ENCODE measurements at places on chromosomes 2 and 18.
A peak's percentile ranks its signal among the peaks of the same experiment; 100 is the strongest.

GRCh38 chr2:161796192-161796591, 172.0 kb downstream of the SLC4A10 start:
- DNase-seq: peak; percentile 10

DNA sequence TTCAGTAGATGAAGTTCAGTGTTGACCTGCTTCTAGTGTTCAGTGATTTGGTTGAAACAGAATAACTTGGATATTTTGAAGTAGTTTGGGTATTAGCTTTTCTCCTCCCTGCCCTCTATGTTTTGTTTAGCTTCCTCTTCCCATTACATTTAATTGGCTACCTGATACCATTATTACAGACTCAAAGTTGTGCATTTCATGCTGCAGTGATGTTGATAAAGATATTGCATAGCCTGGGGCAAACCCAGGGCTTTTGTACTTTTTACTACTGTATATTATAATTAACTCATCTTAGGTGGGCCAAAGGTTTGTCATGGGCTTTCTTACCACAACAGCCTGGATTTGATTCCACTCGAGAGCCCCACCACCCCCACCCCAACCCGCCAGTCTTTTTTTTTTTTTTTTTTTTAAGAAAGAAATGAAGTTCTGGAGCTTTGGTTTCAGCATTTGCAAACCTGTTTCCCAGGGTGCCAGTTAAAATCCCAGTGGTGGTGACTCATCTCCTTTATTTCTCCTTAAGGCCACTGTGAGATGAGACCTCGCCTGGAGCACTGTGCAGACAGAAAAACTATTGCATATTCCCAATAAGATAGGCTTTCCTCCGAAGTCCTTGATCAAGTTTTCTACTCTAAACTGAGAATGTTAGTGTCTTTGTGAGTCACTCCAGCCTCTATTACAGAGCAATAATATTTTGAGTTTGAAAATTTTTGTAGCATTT, 393.7 kb upstream of the FANCL start:
- no peak for DNase-seq

DNA sequence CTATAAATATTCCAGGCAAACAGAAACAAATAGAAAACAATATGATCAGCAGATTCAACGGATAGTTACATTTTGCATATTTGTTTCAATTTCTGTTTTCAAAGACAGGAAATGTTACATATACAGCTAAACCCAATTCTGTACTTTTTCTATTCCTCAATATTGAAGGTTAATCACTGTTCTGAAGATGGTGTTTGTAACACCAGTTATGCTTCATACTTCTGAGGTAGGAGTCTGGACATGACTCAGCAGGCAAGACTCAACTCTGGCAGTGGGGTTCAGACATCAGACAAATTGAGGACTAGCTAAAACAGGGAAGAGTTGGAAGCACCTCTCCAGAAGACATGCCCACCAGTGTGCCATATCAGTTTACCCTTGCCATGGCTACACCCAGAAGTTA, 16.6 kb downstream of the SERPINB13 start:
- peak; percentile 67 for DNase-seq

- no peak for DNase-seq
Observed at GRCh38 chr2:217829420-217829819, 173.4 kb downstream of the TNS1 start.

DNA sequence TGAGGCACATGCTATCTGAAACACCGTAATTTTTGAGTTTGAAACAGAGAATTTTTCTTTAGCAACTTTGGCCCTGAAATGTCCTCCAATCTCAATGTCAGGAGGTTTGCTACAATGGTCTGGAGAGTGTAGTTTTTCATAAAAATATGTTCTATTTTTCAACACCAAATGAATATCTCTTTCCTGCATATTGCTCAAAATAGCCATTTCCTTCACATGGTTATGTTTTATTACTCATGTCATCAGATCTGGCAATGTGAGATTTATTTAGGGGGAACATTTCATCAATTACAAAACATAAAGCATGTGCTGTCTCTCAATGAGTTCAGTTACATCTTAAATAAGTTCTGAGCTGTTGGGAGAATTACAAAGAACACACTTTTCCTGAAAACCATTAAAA, 871.9 kb upstream of the FSHR start:
- DNase-seq: no peak

DNA sequence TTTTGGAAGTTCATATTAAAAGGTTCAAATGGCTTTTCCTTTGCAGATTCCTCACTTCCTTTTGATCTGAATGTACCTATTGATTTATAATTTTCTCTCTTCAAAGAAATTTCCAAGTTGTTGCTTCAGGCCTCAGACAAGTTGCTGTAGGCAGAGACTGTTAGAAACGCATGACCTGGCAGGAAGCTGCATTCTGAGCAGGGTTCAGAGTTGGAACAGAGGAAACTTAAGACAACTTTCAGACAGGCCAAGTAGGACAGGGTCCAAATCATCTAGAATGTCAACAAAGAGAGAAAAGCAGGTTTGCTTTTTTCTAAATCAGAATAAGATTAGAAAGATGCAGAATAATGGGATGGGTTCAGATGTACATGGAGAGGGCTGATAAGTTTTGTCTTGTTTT, 416.3 kb downstream of the LRP1B start:
- no peak for DNase-seq

DNA sequence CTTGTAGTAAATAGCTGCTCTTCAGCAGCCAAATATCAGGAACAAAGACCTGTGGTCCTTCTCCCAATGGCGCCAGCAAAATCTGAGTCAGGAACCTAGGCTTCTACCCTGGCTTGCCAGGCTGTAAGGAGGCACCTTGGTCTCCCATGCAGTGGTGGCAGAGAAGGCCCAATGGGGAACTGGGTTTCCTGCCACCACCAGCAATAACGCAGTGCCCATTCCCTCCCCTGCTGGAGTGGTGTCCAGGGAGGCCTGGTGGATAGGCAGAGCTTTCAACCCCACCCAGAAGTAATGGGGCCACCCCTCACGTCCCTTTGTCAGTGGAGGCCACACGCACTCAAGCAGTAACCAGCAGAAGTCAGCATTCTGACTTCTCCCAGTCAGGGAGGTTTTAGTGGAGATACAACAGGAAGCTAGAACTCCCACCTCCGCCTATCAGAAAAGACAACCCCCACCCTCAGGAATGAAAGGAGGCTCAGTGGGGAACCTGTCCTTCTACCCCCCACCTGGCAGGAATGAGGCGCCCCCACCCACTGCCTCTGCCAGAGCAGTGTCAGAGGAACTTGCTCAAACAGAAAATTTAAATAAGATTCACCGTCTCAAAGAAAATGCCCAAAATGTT, 132.4 kb downstream of the COPS8 start:
- no peak for DNase-seq

GRCh38 chr2:240869109-240869955, 708 bp downstream of the AGXT start:
- no peak for DNase-seq

GRCh38 chr2:69773206-69773605, 31.3 kb downstream of the ANXA4 start:
- peak; percentile 78 for DNase-seq

- DNase-seq: peak; percentile 54
Observed at GRCh38 chr18:62118328-62118727, 68.5 kb downstream of the PIGN start.

GRCh38 chr2:41145066-41145465, 693.2 kb upstream of the SLC8A1 start:
- no peak for DNase-seq

GRCh38 chr2:113162173-113162572, 11.6 kb upstream of the PSD4 start:
- no peak for DNase-seq

DNA sequence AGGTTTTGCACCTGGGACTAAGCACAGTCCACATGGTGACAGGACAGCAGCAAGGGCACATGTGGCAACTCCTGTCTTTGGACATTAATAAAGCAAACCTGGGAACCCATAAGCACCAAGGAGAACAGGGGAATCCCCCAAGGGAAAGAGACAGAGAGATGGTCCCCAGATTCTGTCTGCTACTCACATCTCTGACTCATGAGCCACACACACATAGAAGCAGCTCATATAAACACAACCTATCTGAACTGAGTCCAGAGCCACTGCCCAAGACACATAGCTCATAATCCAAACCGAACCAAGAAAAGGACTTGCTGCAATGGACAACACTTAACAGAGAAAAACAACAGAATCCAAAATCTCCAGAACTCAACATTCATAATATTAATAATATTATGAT, 82.5 kb downstream of the OSBPL1A start:
- DNase-seq: peak; percentile 43

GRCh38 chr2:223598994-223599639, 3.0 kb downstream of the SCG2 start:
- peak; percentile 84 for DNase-seq

- DNase-seq: no peak
Observed at GRCh38 chr2:146642066-146642465, 1202.8 kb upstream of the ACVR2A start.

DNA sequence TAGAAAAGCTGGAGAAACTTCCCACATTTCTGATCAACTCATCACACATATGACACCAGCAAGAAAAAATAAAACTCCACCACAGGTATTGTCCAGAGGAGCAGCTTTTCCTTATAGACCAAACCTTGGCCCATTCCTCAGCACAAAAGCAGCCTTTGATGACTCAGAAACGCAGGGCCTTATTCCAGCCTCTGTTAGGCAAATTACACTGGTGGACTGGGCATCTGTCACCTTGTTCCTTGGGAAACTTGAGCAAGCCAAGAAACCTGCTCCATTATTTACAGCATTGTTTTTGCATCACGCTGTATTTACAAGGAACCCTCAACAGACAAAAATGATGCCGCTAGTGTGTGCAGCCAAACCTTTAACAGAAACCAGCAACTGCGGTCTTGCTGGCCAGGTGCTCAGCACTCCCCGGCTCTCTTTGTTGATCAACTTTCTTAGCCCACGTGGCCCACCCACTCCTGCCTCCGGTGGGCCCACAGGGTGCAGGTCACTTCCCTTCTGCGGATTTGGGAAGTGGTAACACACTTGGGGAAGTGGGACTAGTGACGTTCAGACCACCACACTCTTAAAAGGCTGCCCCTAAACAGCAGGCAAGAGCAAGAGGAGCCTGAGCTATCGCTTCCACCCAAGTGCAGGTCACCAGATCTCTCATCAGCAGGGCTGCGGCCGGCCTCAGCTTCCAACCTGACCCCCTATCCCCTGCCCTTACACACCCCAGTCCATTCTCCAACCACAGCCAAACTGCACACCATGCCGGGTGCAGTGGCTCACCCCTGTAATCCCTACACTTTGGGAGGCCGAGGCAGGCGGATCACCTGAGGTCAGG, 1.5 kb downstream of the AP1S3 start:
- DNase-seq: no peak

DNA sequence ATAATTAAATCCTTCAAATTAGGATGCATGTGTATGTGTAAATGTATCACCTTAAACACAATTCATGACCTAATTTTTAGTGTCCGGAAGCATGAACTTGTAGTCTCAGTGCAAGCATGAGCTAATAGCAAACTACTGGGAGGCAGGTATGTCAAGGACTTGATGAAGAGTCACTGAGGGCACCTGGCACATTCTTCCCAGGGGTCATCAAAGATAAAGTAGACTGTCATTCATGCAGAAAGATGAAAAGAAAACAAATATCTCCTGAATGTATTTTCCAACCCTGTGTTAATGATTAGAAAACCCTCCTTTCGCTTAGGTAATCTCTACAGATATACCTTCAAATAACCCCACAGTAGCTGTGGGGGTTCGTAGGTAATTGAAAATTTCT, 234.9 kb downstream of the SOCS6 start:
- DNase-seq: no peak

DNA sequence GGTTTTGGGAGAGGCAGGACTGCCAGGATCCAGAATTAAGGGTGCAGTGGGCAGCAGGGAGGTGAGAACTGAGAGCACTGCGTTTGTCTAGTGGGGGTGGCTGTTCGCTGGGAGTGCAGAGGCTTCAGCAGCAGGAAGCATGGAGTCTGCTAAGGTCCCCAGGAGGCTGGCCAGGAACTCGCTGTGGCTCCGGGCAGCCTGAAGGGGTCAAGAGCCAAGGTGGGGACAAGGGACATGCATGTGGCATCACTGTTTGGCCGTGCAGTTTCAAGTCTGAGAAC, 43.2 kb upstream of the SEMA4C start:
- DNase-seq: no peak

DNA sequence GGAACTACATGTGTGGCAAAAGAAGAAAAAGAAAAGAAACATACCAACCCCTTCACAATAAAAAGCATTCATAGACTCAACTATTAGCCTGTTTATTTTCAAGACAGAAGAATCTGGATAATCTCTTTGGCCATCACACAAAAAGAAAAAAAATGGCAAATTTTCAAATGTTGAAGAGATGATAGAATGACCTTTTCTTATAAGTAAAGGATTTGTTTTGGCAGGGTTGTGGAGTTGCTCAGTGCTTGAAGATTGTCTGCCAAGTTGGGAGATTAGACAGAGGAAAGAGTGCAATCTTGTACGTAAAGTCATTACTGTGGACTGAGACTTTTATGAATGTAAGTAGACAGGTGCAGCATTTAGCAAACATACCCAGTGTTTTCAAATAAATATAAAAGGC, 18.5 kb upstream of the FAM171B start:
- no peak for DNase-seq

- no peak for DNase-seq
Observed at GRCh38 chr2:233593201-233593600, 24.2 kb upstream of the UGT1A8 start.

DNA sequence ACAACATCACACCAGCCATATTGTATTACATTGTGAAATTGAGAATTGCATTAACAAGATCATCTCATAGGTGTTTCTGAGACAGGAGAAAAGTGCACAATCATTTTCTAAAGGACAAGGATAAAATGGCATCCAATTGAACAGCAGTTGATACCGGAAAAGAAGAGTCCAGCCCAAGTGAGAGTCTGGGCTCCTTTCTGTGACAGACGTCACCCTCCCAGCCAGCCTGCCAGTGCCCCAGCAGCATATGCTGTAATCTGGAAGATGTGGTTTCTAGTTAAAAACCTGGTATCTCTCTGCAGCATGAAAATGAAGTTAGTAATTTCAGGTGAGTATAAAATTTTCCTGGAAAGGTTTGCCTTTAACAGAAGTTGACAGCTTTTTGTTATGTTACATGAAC, 1531.7 kb upstream of the PIK3C3 start:
- DNase-seq: no peak

- no peak for DNase-seq
Observed at GRCh38 chr18:54389143-54389505, 31.4 kb downstream of the C18orf54 start.

- no peak for DNase-seq
Observed at GRCh38 chr2:62379566-62379965, 126.4 kb downstream of the TMEM17 start.

All from HCEC 1CT (cell line).